Activated CD4-positive, alpha-beta T cell treated with anti-CD3 and anti-CD28 coated beads, Interleukin-2, Interleukin-6, amounts not matched to agents 100 ng/mL and 50 ng/mL, durations not matched to agents 16 hours and 8 hours (primary cell): ENCODE measurements at places on chromosomes 7 and 10.

GRCh38 chr10:77492368-77492994, 145.1 kb downstream of the KCNMA1 start:
- DNase-seq = no peak

- no peak for DNase-seq
Measured at GRCh38 chr7:22114440-22114981, 168.8 kb upstream of the CDCA7L start.

GRCh38 chr10:77553966-77554365, 83.6 kb downstream of the KCNMA1 start:
- DNase-seq = no peak

GRCh38 chr10:74828946-74829345, 2.5 kb downstream of the KAT6B start:
- DNase-seq = no peak

DNA sequence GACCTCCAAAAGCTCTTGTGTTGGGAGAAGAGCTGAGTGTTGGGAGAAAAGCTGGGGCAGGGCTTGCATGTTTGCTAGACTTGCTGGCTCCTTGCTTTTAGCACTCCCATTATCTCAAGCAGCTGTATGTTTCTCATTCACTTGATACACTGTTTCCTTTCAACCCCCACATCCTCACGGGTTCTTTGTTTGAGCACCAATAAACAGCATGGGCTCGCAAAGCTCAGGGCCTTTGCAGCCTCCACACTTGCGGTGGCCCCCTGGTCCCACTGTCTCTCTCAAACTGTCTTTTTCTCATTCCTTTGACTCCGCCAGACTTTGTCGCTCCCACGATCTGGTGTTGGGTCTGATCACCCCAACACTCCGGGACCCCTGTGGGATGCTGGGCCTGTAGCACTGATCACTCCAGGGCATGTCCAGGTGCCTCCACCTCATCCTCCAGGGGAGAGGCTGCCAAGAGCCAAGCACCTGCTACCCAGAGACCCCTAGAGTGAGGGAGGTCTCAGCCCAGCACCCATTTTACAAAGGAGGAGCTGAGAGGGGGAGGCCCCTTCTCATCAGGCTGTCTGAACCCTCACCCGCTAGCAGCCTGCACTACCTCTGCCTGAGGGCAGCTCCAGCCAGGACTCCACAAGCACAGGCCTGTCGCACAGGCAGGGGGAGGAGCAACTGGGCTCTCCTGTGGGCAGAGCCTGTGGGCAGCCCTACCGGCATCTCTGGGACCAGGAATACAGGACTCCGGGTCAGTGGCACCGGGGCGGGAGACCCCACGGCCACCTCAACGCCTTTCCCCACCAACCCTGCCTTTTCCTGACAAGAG, 49.1 kb upstream of the MSMB start:
- no peak for DNase-seq

DNA sequence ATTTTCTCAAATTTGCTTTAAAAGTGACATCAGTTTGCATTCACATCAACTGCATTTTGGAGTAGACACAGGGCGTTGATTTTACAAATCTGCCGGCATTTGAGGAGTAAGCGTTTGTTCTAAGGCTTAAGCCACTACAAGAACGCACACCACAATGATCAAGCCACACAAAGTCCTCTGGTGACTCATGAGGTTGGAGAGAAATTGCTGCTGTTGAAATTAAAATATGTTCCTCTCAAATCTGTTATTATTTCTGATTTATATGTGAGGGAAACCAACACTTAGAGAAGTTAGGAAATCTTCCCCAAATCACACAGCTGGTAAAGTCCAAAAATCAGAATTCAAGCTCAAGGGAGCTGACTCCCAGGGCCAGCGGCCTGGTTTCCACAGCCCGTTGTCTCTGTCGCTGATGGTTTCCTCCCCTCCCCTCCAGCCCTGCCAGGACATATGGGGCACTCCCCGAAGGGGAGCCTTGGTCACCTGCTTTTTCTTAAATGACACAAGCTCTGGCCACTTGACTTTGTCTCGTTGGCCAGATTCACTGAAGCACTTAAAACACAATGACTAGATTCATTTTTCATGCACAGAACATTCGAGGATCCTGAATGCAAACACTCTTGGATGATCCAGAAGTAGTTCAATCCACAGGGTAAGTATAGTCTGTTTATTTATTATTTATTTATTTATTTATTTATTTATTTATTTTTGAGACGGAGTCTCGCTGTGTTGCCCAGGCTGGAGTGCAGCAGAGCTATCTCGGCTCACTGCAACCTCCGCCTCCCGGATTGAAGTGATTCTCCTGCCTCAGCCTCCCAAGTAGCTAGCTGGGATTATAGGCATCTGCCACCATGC, 29.2 kb upstream of the KLF6 start:
- DNase-seq = no peak

DNA sequence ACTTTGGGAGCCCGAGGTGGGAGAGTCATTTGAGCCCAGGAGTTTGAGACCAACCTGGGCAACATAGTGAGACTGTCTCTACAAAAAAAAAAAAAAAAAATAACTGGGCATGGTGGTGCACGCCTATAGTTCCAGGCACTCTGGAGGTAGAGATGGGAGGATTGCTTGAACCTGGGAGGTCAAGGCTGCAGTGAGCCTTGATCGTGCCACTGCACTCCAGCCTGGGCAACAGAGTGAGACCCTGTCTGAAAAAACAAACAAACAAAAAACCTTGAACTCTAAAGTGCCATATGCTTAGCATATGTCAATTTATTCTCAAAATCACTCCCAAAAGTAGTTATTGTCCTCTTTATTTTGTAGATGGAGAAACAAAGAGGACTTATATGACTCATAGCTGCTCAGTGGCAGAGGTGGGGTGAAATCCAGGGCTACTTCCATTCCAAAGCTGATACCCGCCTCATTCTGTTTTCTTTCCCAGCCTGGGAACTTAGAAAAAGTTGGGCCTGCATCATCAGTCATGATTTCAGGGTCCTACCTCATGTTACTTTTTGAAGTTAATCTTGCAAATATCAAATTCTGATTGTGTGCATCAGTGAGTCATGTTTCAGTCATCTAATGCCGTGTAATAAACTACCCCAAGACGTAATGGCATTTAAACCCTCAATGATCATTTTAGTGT, 13.3 kb downstream of the DHTKD1 start:
- no peak for DNase-seq

- no peak for DNase-seq
Measured at GRCh38 chr7:150721970-150722373, 5.6 kb downstream of the GIMAP1 start.

DNA sequence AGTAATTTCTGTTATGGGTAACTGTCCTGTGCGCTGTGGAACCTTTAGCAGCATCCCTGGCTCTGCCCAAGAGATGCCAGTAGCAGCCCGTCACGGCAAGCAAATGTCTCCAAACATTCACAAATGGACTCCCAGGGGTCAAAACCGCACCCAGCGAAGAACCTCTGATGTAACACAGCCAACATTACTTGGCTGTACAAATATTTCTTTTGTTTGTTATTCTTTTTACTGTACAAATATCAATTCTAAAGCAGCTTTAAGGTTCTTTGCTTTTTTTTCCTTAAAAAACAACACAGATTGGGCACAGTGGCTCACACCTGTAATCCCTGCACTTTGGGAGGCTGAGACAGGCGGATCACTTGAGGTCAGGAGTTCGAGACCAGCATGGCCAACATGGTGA, 182.5 kb downstream of the KMT2E start:
- no peak for DNase-seq

DNA sequence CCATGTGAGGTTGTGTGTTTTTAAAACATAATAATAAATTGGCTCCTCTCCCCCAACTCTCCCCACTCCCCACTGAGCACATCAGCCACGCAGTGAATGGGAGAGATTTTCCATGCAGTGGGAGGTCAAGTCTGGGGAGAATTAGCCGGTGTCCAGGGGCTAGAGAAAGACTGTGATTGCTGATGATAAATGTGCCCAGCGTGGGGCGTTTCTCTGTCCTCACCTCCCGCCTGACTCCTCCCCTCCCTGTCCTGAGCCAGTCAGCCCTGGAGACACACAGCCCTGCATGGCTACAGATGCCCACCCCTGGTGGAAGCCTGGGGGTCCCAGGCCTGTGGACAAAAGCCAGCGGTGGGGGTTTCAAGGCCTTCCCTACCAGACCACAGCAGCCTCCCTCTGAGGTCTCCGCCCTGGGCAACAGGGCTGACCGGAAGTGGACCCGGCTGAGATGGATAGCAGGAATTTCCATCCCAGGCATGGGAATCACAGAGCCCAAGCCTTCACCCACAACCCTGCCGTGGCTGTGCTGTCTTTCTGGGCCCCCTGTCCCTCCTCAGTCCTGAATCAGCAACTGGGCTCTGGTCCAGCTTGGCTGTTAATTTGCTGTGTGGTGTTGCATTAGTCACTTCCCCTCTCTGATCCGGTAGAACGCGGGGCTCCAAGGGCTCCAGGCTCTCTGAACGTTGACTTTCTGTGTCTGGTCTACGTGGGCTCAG, 46.8 kb upstream of the SLC29A3 start:
- DNase-seq = no peak

GRCh38 chr10:1650542-1651269, 86.6 kb downstream of the ADARB2 start:
- no peak for DNase-seq

DNA sequence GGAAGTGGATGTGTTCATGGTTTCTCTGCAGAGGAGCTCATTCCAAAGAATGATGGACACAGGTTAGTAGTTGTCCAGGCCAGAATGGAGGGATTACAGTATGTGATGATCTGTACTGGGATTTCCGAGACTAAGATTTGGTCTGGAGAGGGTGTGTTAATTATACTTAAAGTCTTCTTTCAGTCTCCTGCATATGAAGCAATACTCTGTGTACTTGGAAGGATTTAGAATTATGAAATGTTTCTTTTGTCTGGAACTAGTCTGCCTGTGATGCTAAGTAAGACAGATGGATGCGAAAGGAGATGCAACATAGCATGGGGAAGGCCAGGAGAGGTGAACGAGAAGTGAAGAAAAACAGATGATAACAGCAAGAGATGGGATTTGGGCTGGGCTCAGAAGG, 305.1 kb upstream of the LYZL1 start:
- no peak for DNase-seq

DNA sequence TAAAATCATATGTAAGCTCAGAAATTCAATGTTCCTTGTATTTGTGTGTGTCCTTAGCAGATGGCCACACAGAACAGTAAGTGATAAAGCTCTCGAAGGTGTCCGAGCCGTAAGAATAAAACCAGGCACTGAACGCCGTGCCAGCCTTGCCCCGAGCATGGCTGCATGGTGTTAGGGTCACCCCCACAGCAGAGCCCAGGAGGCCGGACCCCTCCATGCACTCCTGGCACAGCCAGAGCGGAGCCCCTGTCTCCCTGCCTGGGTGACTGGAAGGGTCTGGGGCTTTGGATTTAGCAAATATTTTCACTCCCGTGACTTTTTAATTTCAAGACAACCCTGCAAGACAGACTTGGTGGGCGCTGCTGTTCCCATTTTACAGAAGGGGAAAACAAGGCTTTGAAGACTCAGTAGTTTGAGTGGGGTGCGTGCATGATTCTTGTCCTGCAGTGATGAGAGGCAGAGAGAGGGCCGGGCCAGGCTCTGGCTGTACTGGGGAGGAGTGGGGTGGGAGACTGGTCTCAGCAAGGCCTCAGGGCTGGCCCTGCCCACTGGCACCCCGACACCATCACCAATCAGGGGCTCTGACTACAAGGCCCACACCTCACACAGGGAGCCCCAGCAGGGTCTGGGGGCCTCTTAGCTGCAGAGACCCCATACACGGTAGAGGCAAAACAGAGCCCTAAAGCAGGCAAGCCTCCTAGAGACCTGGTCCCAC, 39.4 kb downstream of the VIPR2 start:
- no peak for DNase-seq
